ENCODE measurements at places on chromosomes 5 and 9.

DNA sequence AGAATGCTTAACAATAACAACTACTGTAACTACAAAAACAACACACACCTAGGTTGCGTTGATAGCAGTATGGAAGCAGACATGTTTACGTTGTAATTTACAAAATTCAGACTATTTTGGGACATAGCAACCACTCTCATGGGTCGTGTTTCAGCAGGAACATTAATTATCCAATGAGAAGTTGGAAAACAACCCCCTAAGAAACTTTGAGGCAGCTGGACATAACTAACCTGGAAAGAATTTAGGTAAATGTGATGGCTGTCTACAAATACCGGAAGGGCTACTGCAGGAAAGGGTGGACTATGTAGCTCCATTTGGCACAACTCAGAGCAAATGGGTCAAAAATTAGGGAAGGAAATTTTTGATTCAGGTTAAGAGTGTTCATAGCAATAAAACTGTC, 409.3 kb downstream of the ADGRV1 start:
- no peak for DNase-seq

- DNase-seq: no peak
These were observed 92.9 kb upstream of the LPAR1 start for GRCh38 chr9:111131211-111131610.

DNA sequence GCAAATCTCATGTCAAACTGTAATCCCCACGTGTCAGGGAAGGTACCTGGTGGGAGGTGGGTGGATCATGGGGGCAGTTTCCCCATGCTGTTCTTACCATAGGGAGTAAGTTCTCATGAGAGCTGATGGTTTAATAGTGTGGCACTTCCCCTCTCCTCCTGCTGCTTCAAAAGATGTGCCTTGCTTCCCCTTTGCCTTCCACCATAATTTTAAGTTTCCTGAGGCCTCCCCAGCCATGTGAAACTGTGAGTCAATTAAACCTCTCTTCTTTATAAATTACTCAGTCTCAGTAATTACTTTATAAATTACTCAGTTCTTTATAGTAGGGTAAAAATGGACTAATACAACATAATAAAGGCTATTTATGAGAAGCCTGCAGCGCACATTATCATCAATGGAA, 7.1 kb upstream of the CNTRL start:
- DNase-seq: no peak

DNA sequence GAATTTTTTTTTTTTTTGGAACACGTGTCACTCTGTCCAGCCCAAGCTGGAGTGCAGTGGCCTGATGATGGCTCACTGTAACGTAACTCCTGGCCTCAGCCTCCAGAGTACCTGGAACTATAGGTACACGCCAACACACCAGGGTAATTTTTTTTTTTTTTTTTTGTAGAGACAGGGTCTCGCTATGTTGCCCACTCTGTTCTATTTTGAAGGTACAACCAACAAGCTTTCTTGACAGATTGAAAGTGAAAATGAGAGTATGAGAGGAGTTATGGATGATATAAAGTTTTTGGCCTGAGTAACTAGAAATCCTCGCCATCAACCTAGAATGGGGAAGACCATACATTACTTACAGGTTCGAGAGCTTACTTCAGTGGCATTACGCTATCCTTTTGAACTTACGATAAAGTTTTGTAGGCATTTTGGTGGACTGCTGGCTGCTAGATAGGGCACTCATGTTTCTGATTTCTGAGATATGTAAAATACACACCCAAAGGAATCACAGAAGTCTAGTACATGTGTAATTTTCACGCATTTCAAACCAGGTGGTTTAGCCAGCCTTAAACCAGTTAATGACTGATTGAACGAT, 806 bp upstream of the CDC42SE2 start:
- no peak for DNase-seq

DNA sequence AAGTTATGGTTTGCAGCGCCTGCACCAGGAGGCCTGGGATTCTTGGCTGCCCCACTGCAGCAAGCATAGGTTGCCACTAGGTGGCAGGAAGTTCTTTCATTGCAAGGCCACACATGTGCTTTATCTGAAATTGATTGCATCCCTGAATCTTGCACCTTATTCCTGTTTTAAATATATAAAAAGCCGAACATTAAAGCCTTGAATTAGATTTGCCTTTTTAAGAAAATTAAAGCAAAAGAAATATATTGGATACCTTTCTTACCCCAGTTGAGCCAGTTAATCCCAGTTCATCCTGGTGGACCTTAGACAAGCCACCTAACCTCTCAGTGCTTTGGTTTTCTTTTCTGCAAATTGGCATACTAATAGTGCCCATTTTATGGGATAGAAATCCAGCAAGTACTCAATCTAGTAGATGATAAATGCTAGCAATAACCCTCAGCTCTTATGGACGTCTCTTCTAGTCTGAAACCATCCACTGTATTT, 6.3 kb upstream of the TRMT10B start:
- DNase-seq: peak; percentile 83

GRCh38 chr9:103900466-103900865, 193.6 kb upstream of the SMC2 start:
- no peak for DNase-seq

DNA sequence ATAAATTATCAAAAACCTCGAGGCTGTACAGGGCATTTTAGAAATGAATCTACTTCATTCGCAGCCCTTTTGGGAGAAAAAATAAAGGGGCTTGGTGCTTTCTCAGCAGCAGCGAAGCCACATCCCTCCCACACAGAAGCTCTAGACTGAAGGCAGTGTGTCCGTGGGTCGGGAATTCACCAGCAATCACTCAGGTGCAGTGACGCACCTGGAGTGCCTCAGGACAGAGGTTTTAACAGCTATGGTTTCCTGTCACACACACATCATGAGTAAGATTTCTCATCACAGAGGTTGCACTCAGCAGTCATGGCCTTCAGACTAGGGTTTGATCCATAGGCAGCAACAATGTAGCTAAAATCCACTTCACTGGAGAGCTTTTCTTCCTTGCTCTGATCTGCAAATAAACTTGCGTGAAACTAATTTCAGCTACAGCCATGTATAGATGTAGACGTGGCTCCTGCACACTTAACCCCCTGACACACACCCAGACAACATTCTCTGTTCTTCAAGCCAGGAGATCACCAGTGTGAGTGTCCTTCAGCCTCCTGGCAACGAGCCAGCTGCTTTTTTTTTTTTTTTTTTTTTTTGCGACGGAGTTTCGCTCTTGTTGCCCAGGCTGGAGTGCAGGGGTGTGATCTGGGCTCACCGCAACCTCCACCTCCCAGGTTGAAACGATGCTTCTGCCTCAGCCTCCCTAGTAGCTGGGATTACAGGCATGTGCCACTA, 34.8 kb downstream of the DYNC2I2 start:
- no peak for DNase-seq

GRCh38 chr5:54766748-54767147, 218.6 kb downstream of the ESM1 start:
- DNase-seq: no peak

DNA sequence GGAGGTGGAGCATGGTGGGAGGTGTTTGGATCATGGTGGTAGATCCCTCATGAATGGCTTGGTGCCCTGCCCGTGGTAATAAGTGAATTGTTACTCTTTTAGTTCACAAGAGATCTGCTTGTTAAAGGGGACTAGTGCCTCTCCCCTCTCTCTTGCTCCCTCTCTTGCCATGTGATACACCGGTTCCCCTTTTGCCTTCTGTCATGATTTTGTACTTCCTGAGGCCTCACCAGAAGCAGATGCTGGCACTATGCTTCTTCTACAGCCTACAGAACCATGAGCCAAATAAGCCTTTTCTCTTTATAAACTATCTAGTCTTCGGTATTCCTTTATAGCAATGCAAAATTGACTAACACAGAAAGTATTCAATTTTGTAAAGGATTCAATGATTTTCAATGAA, 817.1 kb downstream of the TLR4 start:
- no peak for DNase-seq

DNA sequence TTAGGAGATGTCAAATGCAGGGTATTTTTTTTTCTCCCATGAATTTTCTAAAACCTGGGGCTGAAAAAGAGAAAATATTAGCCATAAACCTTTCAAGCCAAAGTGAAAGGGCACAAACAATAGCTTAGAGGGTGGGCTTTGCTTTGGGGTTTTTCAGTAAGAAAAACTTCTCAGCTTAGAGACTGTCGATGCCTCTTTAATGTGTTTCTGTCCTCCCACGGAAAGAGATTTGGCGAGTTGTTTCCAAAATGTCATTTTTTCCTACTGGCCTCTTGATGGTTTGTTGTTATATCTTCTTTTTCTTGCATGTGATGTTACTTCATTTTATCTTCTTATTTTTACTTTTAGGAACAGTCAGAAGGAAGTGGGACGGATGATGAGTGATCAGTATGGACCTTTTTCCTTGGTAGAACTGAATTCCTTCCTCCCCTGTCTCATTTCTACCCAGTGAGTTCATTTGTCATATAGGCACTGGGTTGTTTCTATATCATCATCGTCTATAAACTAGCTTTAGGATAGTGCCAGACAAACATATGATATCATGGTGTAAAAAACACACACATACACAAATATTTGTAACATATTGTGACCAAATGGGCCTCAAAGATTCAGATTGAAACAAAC, 177.3 kb downstream of the SMARCA2 start:
- no peak for DNase-seq

GRCh38 chr9:32875748-32876147, 92.4 kb downstream of the TMEM215 start:
- DNase-seq: no peak
